ENCODE measurements at places on chromosomes 16 and 17.

GRCh38 chr17:48724251-48725003 is 1.4 kb downstream of the PRAC2 start:
- DNase-seq: peak; percentile 78

DNA sequence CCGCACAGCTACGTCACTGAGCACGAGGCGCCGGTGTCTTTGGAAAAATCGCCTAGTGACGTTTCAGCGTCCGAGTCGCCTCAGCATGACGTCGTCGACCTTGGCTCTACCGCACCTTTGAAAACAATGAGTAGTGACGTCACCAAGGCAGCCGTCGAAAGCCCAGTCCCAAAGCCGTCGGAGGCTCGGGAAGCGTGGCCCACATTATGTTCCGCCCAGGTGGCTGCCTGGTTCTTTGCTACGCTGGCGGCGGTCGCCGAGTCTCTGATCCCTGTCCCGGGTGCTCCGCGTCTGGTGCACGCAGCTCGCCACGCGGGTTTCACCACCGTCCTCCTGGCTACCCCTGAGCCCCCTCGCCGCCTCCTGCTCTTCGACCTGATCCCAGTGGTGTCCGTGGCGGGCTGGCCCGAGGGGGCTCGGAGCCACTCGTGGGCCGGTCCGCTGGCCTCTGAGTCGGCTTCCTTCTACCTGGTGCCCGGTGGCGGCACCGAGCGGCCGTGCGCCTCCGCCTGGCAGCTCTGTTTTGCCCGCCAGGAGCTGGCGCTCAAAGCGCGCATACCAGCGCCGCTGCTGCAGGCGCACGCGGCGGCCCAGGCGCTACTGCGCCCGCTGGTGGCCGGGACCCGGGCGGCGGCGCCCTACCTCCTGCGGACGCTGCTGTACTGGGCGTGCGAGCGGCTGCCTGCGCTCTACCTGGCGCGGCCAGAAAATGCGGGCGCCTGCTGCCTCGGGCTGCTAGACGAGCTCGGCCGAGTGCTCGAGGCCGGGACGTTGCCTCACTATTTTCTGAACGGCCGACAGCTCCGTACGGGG is 1.5 kb downstream of the TMEM102 start:
- peak; percentile 86 for DNase-seq

- no peak for DNase-seq
Observed at GRCh38 chr16:81836279-81837054, 57.4 kb downstream of the PLCG2 start.

DNA sequence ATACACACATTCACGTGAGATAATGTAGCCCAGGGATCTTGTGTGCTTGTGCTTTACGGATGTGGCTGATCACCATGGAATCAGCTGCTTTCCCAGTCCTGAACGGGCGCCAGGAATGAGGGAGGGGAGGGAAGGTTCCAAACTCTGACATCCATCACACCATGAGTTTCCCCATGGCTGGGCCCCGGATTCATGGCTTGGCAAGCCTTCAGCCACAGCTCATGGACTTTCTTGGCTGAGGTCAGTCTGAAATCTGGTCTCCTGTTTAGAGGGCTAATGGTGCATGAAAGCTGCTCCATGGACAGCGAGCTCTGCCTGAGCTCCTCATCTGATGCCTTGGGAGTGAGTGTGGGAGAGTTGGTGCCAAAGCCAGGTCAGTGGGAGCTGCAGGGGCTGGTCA is 767.6 kb upstream of the EEF2KMT start:
- no peak for DNase-seq

GRCh38 chr16:6343157-6343556 is 989.5 kb upstream of the RBFOX1 start:
- no peak for DNase-seq

- DNase-seq: peak; percentile 61
Observed at GRCh38 chr17:65228734-65229620, 91.8 kb downstream of the RGS9 start.

GRCh38 chr16:86625821-86626220 is 47.5 kb downstream of the FOXL1 start:
- DNase-seq: no peak

DNA sequence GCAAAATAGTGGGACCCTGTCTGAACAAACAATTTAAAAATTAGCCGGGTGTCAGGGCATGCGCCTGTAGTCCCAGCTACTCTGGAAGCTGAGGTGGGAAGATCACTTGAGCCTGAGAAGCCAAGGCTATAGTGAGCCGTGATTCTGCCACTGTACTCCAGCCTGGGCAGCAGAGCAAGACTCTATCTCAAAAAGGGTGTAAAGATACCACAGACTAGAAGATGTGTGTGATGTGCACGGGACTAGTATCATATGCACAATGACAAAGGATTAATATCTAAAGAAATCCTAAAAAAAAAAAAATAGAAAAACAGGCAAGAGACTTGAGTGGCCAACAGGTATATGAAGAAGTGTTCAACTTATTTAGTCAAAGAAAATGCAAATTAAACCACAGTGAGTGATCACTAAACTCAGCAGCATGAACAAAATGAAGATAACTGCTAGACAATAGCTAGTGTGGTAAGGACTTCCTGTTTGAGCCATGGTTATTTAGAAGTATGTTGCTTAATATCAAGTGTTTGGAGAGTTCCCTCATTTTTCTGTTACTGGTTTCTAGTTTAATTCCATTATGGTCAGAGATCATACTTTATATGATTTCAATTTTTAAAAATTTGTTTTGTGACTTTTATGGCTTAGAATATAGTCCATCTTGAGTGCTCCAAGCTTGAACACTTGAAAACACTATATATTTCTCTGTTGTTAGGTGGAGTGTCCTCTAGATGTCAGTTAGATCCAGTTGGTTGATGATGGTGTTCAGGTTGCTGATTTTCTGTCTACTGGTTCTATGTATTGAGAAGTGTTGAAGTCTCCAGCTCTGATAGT is 14.7 kb upstream of the SLX4 start:
- peak; percentile 39 for DNase-seq

GRCh38 chr17:50583641-50584040 is 23.1 kb downstream of the CACNA1G start:
- DNase-seq: no peak

- DNase-seq: no peak
Observed at GRCh38 chr16:10120953-10121352, 61.3 kb downstream of the GRIN2A start.

DNA sequence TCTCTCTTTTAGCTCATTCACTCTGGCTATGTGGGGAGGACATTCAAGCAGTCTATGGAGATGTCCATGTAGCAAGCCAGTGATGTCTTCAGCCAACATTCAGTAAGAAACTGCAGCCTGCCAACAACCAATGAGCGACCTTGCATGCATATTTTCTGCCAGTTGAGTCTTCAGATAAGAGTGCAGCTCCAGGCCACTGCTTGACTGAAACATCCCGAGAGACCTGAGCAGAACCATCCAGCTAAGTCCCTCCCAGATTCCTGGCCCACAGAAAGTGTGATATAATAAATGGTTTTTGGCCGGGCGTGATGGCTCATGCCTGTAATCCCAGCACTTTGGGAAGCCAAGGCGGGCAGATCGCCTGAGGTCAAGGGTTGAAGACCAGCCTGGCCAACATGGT is 10.5 kb upstream of the C17orf58 start:
- no peak for DNase-seq

GRCh38 chr17:29579866-29580771 is 9.3 kb downstream of the GIT1 start:
- peak; percentile 92 for DNase-seq

DNA sequence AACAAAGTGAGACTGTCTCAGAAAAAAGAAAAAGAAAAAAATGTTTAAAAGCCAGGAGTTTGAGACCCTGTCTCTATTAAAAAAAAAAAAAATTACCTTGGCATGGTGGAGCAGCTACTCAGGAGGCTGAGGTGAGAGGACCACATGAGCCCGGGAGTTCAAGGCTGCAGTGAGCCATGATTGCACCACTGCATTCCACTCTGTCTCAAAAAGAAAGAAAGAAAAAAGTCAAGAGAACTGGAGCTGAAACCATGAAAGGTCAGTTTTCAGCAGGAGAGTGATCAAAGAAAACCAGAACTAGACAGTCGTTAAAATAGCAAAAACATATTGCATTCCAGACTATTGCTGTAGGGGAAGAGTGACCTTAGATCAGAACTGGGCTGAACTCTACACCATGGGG is 8.8 kb downstream of the QPRT start:
- no peak for DNase-seq

GRCh38 chr17:82949984-82950383 is 110.2 kb upstream of the ZNF750 start:
- no peak for DNase-seq

GRCh38 chr17:78828470-78829185 is 12.0 kb downstream of the USP36 start:
- DNase-seq: no peak

DNA sequence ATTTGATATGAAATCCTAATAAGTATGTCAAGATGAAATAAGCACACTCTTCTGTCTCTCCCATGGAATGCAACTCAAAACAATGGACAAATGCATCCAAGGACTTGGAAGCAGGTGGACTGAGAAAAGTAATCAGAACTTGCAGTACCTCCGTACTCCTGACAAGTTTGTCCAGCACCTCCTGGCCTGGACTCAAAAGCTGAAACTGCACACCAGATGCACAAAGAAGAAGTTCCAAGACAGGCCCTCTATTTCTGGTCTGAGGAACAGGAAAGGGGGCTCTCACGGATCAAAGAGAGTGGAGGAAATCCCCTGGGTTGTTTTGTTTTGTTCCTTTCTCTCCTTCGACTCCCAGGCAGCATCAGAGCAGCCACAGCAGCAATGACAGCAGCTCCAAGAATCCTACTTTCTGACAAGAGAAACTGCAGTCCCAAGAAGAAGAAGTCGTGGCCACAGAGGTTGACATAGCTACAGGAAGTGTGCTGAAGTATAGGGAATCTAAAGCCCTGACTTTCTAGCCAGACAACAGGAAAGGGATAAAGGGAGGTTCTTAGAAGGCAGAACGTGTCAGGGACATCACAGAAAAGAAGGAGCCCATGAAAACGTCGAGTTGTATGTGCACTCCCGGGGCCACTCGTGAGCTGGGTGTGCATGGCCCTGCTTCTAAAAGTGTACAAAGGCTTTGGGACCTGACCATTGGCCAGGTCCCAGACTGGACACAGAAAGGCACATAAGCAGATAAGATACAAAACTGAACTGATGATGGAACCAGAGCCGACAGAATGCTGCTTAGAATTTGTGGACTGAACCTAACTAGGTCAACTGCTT is 29.3 kb downstream of the AKAP10 start:
- no peak for DNase-seq

DNA sequence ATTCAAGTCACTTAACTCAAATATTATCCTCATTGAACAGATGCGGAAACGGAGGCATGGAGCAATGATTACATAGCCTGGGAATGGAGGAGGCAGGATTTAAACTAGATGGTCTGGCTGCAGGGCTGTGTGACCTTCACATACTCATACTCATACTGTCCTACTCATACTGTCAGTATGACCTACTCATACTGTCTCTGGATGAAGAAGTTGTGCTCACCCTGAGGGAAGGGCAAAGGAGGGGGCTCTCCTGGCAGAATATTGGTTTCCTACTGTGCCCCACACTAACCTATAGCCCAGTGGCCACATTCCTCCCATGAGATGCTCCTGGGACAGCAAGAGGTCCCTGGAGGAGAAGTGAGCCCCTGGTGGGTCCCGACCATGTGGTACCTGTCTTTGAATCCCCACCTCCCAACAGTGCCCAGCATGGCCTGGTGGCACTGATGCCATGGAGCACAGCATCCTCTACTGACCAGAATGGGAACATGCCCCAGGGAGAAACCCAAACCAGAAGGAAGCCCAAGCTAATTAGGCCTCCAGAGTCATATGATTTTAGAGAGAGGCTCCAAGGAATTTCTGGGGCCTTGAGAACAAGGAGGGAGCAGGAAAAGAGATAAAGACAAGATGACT is 197.3 kb upstream of the SDK2 start:
- DNase-seq: peak; percentile 10

DNA sequence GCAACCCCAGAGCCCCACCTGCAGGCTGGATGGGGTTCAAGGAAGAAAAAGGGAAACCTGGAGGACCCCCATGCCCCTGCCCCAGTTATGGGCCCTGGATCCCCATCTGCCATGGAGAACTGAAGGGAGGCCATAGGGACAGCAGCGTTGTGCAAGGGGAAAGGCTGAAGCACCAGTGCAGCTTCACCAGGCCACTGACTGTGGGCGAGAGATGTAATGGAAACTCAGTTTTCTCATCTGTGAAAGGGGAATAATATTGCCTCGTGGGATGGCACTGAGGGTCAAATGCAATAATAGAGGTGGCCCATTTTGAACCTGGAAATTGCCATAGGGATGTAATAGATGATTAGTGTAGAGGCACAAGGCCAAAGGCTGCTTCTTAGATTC is 9.9 kb upstream of the TSPOAP1 start:
- no peak for DNase-seq

GRCh38 chr17:61245706-61246135 is 153.9 kb upstream of the TBX2 start:
- no peak for DNase-seq

DNA sequence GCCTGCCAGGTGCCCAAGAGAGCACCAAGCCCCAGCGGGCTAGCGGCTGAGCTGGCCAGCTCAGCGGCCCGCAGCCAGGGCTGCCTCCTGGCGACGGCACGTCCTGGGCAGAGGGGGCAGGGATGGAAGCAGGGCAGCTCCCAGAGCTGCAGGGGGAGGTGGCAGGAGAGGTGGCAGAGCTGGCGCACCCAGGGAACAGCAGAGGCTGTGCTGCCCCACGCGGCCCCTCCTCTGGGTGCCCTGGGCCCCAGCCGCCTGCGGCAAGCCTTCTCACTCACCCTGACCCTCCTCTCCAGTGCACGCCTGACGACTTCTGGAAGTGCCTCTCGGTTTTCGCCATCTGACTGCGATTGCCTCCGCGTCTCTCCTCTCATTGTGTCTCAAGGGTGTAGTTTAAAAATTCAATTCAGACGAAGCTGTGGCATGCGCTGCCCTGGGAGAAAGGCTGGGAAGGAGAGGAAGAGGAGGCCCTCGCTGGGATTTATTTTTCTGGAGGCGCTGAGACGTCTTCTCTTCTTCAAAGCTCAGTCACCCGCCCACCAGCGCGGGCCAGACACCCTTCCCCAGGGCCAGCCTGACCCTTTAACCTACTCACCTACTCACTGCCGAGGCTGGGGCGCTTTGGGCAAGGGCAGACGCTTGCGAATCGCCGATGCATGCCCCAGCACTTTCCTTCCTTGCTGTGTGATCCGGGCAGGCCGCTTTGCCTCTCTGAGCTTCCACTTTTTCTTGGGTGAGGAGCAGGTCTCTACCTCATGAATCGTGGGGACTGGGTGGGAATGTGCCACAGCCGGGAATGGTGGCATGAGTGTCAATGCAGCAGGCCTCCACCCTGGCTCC is 24.9 kb downstream of the GSE1 start:
- no peak for DNase-seq

DNA sequence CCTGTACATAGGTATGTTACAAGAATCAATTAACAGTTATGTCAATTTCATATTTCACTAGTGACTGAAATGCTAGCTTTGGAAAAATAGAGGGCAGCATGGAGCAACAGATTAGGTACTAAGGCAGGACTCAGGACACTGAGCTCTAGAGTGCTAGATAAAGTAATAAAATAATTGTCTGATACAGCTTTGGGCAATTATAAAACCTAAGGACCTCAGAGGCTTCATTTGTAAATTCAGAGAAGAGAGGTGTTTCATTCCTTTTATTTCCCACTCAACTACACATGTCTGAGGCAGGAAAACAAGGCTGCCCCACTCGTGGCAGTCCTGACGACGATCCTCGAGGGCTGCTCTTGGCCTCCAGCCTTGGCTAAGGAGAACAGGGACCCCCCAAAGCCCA is 81.5 kb downstream of the CA4 start:
- no peak for DNase-seq

Measured in CD4-positive, alpha-beta T cell treated with Interleukin-10 for 1 hour (primary cell).